ENCODE measurements at places on chromosomes 7 and 10.

DNA sequence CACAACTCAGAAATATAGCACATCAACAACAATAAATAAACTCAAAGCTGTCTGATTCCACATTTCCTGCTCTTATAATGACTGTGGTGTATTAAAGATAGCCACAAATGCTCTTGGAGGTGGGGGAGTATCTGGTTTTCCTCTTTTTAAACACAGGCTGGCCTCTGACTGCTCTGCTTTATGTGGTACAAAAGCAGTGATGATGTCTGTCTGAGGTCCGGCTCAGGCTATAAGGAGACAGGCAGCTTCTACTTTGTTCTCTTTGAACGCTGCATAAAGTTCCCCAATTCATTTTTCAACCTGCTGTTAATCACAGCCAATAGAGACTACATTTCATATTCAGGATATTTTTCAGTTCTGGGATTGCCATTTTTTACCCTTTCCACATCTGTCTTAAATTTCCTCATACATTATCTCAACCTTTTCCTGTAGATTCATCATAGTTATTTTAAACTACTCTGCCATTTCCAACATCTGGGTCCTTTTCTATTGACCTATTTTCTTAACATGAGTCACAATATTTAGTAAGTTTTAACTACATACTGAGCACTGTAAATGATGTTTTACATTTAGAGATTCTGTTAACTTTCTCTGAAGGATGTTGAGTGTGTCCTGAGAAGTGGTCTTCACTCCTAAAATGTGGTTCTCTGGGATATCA, 64.9 kb downstream of the CRPPA start:
- no peak for DNase-seq

- no peak for DNase-seq
Measured at GRCh38 chr10:113791691-113792090, 40.2 kb downstream of the PLEKHS1 start.

DNA sequence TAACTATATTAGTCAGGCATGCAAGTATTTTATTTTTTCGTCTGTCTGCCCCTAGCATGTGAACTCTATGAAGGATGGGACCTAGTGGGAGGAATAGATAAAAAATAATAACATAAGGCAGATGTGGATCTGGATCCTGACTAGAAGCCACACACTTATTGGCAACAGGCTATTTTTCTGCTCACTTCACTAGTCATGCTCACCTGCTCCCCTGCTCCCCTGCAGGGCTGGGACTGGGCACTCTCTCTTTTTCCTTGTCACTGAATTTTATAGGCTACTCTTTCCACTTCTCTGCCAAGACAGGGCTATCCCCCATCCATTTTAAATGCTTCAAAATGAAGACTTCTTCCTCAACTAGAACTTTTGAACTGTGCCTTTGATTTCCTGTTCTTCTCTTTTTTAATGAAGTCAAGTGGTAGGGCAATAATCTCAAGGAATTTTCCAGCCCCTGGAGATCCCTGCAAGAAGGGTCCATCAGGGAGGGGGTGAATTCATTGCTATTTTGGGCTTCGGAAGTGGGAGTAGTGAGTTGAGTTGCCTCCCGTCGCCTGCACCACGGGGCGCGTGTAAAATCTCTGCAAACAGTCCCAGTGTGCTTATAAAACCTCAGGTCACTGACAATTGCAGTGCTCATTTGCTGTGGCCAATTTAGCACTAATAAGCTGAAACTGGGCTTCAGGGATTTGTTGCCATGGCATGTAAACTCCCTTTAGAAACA, 156.7 kb upstream of the NPVF start:
- DNase-seq: no peak

GRCh38 chr7:79455173-79455790, 1.8 kb upstream of the MAGI2 start:
- DNase-seq: no peak

- DNase-seq: no peak
Measured at GRCh38 chr10:127755753-127756152, 18.8 kb downstream of the FOXI2 start.

DNA sequence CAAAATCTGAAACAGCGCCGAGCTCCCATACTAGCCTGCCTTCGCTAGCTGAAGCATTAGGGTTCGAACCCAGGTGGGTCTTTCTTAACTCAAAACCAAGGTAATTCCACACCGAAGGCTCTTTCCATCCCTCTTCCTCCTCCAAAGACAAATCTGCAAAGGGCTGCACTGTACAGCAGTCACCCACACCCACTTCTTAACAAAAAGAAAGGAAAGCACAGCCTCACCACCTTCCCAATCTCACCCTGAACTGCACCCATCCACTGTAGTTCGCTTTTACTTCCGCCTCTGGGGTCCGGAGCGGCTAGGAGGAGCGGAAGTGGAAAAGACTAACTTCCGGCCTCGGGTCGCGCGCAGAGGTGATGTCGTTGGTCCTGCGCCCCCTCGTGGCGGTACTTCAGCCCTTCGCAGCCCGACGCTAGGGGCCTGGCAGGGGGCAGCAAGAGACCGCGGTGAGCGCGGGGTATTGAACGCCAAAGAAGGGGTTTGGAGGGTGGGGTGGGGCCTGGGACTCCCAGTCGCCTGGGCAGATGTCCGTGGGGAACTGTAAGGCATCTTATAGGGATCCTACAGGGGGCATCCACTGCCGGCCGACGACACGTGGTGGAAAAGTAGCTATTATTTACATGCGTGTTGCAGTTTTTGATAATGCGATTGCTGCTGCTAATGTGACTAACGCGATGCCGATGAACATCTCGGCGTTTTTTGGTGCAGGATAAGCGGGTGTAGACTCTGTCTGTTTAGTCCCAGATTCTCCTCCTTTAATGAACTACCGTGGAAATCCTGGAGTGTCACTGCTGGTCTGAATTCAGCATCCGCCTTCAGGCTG, at the start of gene MTERF1:
Gene MTERF1, minus strand, starts transcription at position 290 of the 829 bp plus-strand sequence. CDS start 619 bp downstream, outside the sequence.
- DNase-seq: peak; percentile 95

GRCh38 chr7:8177109-8177933, 84.6 kb downstream of the ICA1 start:
- DNase-seq: no peak

GRCh38 chr10:127827354-127828140, 65.2 kb downstream of the CLRN3 start:
- no peak for DNase-seq

DNA sequence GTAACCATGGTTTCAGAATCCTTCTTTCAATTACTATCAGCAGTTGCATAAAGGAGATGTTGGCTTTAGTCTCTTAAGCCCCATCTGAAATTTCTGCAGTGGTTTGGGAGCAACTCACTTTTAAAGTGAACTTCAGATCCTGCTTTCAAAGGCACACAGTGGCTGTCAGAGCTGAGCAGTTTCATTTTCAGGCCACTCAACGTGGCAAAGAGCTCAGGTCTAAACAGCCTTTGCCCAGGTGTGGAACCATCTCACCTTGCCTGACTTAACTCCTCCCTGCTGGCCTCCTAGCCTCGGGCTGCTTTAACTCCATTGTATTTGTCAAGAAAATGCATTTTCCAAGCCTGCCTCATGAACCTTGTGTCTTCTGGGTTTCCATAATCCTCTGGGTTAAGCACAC, 197.5 kb upstream of the KMT2E start:
- no peak for DNase-seq

GRCh38 chr10:113987805-113988204, 55.9 kb upstream of the ADRB1 start:
- no peak for DNase-seq

- DNase-seq: no peak
Measured at GRCh38 chr7:26723129-26723528, 141.3 kb downstream of the SKAP2 start.

- DNase-seq: no peak
Measured at GRCh38 chr7:17118412-17118811, 180.0 kb upstream of the AHR start.

DNA sequence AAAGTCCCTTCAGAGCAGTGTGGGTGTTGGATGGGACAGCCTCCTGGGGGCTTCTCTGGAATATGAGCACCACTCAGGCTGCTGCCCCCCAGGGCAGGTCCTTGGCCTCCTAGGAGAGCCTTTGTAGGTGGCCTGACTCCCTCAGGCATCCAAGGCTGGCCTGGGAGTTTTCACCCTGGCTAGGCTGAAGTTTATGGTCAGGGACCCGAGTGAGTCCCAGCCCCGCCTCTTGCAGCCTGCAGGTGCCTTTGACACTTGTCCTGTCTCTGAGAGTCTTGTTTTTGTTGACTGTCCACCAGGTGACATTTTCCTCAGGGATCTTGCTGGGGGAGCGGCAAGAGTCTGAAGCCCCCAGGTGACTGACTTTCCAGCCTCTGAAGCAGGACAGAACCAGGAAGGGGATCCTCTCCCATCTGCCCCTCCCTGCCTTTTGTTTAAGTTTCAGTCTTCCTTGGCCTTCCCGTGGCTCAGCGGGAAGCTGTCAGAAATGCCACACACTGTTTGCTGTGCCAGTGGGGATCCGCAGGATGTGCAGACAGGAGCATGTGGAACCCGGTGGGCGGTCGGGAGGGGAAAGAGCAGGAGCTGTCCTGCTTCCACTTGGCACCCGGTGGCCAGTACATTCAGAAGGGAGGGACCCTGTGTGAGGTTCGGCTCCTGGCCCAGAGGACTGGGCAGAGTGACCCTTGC, 59.5 kb downstream of the LRRC18 start:
- DNase-seq: no peak

DNA sequence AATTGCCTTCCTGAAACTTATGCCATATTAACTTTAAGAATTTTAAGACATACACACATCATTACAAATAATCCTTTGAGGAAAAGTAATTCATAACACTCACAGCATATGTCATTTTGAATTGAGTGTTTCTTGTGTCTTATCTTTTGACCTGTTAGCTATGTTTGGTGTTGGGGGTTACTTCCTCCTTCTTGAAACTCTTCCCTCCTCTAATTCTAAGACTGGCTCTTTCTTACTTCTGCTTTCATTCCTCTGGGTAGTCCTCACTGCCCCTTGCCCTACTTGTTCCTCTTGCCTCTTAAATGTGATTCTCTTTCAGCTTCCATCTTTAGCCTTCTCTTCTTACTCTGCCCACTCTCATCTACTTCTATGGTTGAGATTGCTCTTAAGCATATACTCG, 28.3 kb upstream of the PIP4K2A start:
- no peak for DNase-seq

- no peak for DNase-seq
Measured at GRCh38 chr7:70481570-70482123, 650.3 kb upstream of the GALNT17 start.

DNA sequence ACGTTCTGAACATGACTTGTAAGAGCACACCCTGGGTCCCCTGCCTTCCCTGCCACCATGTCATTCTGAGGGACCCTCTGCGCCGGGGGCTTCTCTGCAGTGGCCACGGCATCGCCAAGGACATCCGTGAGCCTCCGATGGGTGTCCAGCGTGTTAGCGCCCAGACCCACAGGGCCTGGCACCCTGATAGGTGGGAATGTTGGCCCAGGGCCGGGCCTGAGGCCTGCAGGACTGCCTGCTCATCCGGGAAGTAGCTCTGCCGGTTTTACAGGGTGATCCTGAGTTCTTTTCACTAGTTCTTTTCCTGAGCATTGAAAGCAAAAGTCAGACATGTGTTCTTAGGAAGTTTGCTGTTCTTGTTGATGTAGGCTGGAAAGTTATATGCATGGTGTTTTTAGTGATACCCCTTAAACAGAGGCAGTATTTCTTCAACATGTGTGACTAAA, 54.5 kb downstream of the WDR37 start:
- no peak for DNase-seq

GRCh38 chr7:156236936-156237599, 403.5 kb upstream of the RNF32 start:
- no peak for DNase-seq

DNA sequence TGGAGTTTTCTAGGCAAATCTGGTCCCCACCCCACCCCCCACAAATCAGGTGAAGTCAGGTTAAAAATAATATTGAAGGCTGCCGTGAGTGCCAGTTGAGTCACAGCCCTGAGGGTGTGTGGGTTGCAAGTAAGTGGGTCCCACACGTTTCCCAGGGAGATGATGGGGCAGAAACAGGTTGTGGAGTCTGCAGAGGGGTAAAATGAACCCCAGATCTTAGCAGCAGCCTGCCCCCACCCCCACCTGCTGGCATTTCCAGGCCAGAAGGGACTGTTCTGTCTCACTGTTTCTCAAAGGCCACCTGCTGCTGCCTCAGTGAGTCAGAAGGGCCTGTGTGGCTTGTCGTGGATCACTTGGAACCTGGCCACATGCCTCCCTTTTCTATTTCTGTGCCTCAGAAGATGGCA, 59.8 kb upstream of the SMNDC1 start:
- DNase-seq: no peak

- DNase-seq: peak; percentile 34
Measured at GRCh38 chr7:141785706-141786552, 4.1 kb upstream of the TAS2R5 start.

DNA sequence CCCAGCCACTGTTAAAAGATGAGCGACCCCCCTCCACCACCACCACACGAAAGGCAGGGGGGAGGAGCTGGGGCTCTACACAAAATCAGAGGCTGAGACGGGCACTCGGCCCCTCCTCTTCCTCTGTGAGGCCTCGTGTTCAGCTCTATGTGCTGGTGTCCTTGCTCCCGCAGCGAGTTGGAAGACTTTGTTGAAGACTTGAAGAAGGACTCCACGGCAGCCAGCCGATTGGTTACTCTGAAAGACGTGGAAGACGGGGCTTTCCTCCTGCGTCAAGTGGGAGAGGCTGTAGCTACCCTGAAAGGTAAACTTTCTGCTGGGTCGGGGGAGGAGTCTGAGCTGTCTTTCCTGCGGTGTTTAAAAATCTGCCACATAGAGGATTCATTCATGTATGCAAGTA, 203.7 kb downstream of the ARHGAP21 start:
- DNase-seq: no peak

- DNase-seq: no peak
Measured at GRCh38 chr7:155054761-155055160, 15.4 kb upstream of the HTR5A start.

DNA sequence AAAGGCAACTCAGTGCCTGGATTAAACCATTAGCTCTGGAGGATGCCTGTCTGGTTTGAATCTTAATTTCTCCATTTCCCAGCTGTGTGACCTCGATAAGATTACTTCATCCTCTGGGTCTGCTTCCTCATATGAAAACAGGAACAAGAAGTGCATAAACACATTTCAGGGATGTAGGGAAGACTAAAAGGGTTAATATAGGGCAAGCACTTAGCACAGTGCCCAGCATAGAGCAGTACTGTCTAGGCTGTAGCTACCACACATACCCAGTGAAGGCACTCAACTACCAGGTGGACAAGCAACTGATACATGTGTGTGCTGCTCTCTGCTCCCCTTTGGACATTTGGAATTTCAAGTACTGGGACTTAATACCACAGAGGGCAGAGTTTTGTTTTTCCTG, 85.4 kb downstream of the KCNMA1 start:
- no peak for DNase-seq

DNA sequence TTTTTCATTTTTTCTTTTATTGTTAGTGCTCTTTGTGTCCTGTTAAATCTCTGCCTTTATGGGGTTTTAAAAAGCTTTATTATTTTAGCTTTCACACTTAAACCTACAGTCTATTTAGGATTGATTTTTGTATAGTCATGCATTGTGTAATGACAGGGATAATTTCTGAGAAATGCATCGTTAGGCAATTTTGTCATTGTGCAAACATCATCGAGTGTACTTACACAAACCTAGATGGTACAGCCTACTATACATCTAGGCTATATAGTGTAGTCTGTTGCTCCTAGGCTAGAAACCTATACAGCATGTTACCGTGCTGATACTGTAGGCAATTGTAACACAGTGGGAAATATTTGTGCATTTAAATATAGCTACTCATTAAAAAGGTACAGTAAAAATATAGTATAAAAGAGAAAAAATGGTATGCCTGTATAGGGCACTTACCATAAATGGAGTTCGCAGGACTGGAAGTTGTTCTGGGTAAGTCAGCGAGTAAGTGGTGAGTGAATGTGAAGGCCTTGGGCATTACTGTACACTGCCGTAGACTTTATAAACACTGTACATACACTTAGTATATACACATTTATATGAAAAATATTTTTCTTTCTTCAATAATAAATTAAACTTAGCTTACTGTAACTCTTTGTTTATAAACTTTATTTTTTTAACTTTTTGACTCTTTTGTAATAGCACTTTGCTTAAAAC, 16.0 kb downstream of the UBE2D1 start:
- DNase-seq: no peak
